CD4-positive, CD25-positive, alpha-beta regulatory T cell (primary cell): ENCODE measurements at places on chromosomes 12 and 14.

DNA sequence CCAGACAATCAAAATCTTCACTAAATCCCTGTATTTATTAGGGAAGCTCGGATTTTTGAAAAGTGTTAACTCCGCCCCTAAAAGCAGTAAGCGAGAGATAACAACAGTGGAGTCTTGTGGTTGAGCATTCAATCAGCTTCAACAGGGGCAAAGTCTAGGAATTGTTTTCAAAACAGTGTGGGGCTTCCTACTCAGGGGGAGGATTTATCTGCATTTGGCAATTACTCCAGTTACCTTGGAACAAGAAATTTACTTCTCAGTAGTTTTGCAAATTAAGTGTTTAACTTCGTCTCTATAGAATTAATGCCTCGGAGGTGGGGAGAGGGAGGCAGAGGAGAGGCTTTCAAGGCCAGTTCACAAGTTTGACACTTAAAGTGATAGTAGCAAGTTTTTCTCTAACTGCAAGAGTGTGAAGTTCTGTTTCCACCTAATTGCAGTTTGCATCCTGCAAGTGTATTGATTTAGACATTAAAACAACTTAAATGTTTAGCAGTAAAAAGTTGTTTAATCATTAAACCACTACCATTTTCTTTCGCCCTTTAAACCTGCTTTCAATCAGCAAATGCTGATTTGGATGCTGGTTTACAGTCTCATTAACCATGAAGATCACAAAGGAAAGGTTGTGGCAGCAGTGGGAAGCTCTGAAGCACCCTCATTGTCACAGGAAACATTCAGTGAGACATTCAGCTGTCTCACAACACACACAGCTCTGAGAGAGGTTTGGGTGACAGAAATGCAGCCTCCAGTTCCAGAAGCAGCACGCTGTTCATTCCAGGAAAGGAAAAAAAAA, 102.0 kb downstream of the HMGA2 start:
- DNase-seq: no peak

DNA sequence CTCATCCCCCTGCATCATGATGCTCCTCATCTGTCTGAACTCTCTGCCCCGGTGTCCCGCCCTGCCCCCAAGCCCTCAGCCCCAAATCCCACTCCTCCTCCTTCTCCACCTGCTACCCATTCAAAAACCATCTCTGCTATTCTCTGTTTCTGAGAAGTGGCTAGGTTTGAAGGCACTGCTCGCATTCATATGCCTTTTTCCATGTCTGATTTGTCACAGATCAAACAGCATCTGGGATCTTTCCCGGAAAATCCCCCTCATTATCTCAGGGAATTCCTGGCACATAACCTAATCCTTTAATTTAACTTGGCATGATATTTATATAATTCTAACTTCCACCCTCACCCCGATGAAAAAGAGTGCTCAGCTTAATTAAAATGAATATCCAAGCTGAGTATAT, 3.3 kb upstream of the ADAM20 start:
- DNase-seq: no peak

- DNase-seq: no peak
Observed at GRCh38 chr14:21534576-21534975, 8.4 kb upstream of the SALL2 start.

- peak; percentile 78 for DNase-seq
Observed at GRCh38 chr12:14995583-14996425, 23.0 kb downstream of the PDE6H start.

GRCh38 chr12:104752881-104753280, 205.2 kb downstream of the SLC41A2 start:
- no peak for DNase-seq

DNA sequence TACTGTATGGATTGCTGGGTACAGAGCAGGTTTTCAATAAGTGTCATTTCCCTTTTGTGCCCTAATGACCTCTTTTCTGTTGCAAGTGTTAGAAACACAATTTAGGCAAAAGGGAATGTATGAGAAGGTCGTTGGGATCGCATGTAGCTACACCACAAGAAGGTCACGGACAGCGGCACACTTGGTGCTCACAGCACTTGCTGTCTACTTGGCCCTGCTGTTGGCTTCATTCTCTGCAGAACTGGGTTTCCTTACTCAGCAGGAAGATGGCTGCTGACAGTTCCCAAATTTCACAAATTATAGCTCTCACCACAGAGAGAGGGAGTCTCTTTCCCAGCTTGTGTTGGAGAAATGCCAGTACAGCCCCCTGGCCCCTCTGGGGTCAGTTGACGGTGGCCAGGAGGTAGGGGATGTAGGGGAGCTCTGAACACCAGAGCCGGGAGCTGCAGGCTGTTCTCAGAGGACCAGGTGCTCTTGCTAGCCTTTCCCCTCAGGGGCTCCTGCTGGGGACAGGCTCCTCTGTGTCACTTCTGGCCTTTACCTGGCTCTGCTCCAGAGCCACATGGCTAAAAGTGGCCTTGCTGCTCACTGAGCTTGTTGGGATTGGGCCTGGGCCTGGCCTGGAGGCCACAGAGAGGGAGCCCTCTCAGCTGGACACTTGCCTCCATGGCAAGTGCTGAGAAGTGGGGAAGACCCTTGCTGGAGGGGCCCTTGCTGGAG, 50.9 kb upstream of the BCL7A start:
- DNase-seq: no peak

DNA sequence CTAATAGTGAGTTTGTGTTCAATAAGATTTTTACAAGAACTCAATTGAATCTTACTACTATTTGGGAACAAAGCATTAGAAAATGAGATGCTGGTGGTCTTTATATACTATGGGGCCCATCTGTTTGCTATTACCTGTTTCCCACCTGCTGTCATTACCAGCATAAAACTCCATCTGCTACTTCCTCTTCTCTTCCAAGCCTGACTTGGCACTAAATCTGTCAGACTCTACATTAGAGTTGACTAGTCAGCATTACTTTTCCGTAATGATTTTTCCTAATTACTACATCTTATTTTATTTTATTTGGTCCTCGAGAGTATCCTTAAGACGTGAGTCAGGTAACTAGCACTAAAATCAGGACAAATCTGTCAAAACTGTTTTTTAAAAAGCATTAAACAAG, 68.1 kb upstream of the KRR1 start:
- DNase-seq: no peak

DNA sequence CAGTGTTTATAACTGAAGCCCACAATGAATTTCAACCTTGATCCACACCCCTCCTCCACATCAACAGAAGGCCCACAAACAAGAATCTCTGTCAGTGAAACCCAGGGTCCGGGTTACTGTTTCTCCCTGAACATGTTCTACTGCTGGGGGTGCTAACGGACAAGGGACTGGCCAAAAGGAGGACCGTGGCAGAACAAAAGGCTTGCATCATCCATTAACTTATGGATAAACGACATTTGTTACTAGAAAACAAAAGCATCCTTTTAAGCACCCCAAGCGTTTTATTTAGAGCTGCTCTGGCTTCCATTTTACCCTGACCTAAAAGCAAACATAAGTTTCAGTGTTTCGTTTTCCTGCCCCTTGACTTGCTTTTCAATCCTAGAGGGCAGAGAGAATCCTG, 32.2 kb downstream of the BRAP start:
- DNase-seq: no peak

GRCh38 chr14:72183631-72184030, 251.4 kb downstream of the RGS6 start:
- DNase-seq: no peak

DNA sequence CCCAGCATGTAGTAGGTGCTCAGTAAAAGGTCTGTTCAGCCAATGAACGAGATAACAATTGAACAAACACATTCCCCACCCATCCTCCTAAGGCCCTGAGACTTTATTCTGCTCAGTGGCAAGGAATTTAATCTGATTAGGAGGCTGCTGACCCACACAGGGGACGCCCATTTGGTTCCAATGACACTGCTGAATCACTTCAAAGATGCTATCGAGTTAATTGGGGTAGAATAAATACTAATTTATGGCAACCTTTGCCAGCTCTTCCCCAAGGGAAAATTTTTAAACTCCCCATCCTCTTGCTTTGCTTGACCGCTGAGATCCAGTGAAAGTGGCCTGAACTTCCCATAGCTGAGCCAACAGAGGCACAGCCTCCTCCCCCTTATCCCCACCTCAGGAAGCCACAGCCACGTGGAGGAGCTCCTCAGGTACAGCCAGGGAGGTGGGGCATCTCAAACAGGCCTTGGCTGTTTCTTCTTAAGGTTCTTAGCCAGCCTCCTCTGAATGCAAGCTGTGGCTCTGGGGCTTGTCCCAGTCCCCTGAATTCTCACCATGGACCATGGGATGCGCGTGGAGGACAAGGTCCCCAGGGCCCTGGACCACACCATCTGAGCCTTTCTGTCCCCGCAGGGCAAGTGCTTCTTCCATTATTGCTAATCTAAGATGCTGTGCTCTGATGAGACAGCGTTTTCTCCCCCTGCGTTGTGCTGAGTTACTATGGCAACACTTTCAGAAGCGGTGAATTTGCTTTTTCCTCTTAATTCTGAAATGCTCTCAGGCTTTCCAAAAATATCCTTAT, 26.7 kb downstream of the C14orf132 start:
- no peak for DNase-seq

- no peak for DNase-seq
Observed at GRCh38 chr14:51520087-51520486, 131.6 kb upstream of the FRMD6 start.

- no peak for DNase-seq
Observed at GRCh38 chr12:93173178-93173957, 204.4 kb upstream of the NUDT4 start.

GRCh38 chr12:99997806-99998205, 13.1 kb upstream of the ANKS1B start:
- DNase-seq: no peak

GRCh38 chr14:55665067-55665675, 85.2 kb downstream of the KTN1 start:
- peak; percentile 20 for DNase-seq

GRCh38 chr12:85516667-85517325, 236.8 kb downstream of the ALX1 start:
- DNase-seq: no peak

- no peak for DNase-seq
Observed at GRCh38 chr12:10636124-10636523, 22.7 kb upstream of the MAGOHB start.

DNA sequence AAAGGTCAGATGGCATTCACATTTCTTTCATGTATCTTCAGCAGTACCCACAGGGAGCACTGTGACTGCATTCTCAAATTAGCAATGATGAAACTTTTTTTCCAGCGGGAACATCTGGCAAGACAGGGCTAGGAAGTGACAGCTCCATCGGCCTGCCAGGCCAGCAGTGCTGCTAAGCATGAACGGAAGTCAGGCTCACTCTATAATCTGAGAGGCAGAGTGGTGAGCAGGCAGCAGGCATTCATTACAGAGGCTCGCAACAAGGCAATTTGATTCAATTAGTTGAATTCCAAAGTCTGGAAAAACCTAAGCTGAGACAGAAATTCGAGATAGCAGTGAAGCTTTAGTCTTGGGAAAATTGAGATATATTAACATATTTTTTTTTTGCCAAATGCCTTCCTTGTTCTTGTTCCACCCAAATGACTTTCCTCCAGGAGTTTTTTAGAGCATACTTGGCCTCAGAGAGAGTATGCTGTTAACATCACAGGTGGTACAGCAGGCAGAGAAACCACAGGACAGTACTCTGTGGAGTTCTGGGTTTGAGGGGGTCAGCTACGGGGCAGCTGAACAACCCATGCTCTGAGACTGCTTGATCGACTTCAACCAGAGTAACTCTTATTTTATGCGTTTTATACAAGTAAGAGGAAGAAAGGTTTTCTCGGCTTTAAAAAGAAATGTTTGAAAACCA, 414.9 kb downstream of the APAF1 start:
- DNase-seq: no peak

GRCh38 chr12:124125203-124125871, 152.3 kb downstream of the ZNF664 start:
- DNase-seq: no peak

GRCh38 chr12:126055521-126055920, 990.3 kb downstream of the AACS start:
- DNase-seq: no peak

- no peak for DNase-seq
Observed at GRCh38 chr12:98416845-98417244, 98.5 kb upstream of the TMPO start.

GRCh38 chr12:105820429-105821125, 318.2 kb downstream of the NUAK1 start:
- DNase-seq: no peak

GRCh38 chr12:26580619-26581018, 252.4 kb downstream of the ITPR2 start:
- DNase-seq: no peak

- no peak for DNase-seq
Observed at GRCh38 chr14:96598332-96598928, 96.2 kb downstream of the PAPOLA start.

- no peak for DNase-seq
Observed at GRCh38 chr12:126509572-126509971, 1444.3 kb downstream of the AACS start.
